ENCODE measurements at places on chromosomes 5 and 9.

DNA sequence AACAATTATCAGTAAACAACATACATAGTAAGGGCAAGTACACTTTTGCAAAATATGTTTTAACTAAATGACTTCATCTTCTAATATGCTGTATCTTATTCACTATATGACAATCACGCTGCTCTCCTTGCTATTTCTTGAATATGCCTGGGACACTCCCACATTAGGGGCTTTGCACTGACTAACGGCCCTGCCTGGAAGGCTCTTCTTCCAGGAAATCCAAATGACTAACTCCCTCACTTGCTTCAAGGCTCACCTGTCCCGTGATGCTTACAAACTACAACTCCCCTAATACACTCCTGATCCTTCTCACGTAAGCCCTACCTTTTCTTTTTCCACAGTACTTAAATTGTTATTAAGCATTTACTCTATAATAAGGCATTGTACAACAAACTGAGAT is 10.6 kb downstream of the ERP44 start:
- DNase-seq: no peak

DNA sequence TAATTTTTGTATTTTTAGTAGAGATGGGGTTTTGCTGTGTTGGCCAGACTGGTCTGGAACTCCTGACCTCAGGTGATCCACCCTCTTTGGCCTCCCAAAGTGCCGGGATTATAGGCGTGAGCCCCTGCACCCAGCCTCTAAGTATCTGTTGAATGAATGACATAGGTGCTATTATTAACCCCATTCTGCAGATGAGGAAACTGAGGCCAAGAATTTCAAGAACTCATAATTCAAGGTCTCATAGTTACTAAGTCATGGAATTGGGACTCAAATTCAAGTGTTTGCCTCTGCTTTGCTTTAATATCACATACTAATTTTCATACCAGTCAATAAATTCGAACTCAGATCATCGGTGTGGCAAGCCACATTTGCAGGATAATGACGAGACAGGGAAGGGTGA is 1.9 kb downstream of the KIF20A start:
- DNase-seq: no peak

DNA sequence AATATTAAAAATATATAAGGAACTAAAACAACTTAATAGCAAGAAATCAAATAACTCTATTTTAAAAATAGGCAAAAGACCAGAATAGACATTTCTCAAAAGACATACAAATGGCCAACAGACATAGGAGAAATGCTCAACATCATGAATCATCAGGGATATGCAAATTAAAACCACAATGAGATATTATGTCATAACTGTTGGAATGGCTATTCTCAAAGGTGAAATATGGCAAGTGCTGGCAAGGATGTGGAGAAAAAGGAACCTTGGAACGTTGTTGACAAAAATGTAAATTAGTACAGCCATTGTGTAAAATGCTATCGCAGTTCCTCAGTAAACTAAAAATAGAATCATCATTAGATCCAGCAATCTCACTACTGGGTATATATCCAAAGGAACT is 468.5 kb downstream of the NFIB start:
- no peak for DNase-seq

- no peak for DNase-seq
Measured at GRCh38 chr5:111461255-111461671, 51.1 kb downstream of the STARD4 start.

GRCh38 chr5:99059685-99060084 is 130.9 kb upstream of the CHD1 start:
- DNase-seq: no peak

- DNase-seq: no peak
Measured at GRCh38 chr5:138770291-138770690, 17.1 kb downstream of the CTNNA1 start.

Data from stimulated activated CD8-positive, alpha-beta memory T cell treated with anti-CD3 and anti-CD28 coated beads, Interleukin-12 subunit alpha, Interleukin-12 subunit beta, amount 100 ng/mL, for 1 hour (primary cell).